ENCODE measurements at places on chromosomes 7 and 10. TPM values are rescaled to one million over a fixed set of nuclear protein-coding genes. Genes with fewer than 3 reads are reported as not detected.

Gene HECW1
- total RNA-seq = 0.15 TPM

Gene SKIDA1
- 5.9 TPM for total RNA-seq

Gene PRF1
- total RNA-seq = not detected

Gene DKK1
- total RNA-seq = 6.8 TPM

Gene PDK4
- total RNA-seq = 0.23 TPM

- no peak for DNase-seq
Measured at GRCh38 chr10:35626971-35627507, 15.1 kb downstream of the FZD8 start.

GRCh38 chr10:76310588-76311080 lies 879.2 kb downstream of the LRMDA start:
- DNase-seq = no peak

DNA sequence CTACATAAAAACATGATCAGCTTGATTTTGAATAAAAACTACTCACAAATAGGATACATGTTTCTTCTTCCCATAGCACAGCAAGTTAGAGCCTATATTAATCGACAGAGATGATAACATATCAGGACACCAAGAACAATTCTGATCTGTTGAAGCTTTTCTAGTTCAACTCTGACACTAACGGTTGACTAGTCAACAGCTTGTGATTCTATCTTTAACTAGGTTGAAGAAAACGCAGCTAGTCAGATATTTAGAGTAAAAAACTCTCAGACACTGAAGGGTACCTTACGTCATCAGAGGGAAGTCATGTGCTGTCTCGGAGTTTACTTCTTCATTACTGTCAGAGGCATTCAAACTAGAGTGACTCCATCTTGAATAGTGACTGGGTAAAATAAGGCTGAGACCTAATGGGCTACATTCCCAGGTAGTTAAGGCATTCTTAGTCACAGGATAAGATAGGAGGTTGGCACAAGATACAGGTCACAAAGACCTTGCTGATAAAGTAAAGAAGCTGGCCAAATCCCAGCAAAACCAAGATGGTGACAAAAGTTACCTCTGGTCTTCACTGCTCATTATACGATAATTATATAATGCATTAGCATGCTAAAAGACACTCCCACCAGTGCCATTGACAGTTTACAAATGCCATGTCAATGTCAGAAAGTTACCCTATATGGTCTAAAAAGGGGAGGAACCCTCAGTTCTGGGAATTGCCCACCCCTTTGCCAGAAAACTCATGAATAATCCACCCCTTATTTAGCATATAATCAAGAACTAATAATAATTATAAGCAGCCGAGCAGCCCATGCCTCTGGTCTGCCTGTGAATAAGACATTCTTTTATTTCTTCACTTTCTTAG lies 21.3 kb downstream of the CCDC71L start:
- DNase-seq = no peak

GRCh38 chr10:72802332-72802731 lies 91.2 kb upstream of the OIT3 start:
- no peak for DNase-seq

DNA sequence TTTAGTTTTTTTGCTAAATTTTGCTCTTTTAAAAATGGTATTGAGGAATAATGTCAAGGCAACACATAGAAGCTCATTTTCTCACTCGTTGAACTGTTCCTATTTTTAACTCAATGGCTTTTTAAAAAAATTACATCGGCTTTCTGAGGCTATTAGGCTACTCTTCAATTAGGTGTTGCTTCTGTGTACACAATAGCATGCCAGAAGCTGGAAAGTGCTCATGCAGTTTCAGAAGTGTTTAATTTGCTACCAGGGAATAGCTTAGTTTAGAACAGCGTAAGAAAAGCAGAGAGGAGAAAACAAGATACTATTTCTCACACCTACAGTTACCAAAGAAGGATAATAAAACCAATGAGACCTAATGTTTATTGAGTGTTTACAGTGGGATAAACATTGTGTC lies 157.4 kb downstream of the NXPH1 start:
- no peak for DNase-seq

GRCh38 chr7:132171130-132171576 lies 405.1 kb downstream of the PLXNA4 start:
- no peak for DNase-seq

DNA sequence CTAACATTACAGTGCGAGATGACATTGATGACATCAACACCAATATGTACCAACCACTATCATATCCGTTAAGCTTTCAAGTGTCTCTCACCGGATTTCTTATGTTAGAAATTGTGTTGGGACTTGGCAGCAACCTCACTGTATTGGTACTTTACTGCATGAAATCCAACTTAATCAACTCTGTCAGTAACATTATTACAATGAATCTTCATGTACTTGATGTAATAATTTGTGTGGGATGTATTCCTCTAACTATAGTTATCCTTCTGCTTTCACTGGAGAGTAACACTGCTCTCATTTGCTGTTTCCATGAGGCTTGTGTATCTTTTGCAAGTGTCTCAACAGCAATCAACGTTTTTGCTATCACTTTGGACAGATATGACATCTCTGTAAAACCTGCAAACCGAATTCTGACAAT lies 4.3 kb downstream of the GPR22 start:
- no peak for DNase-seq

Measured in endothelial cell (in vitro differentiated cells).